Dermis lymphatic vessel endothelial cell (primary cell): ENCODE measurements at places on chromosomes 5 and 9. TPM values are rescaled to one million over a fixed set of nuclear protein-coding genes. Genes with fewer than 3 reads are reported as not detected.

Gene RNF208
- 0.09 and 0.11 TPM in 2 replicates for total RNA-seq

Gene PCDHA11
- under 0.01 and 0.09 TPM in 2 replicates for total RNA-seq

Gene ORM2
- total RNA-seq: not detected in 2 replicates

Gene SLC23A1
- total RNA-seq: not detected in 2 replicates

Gene PCA3
- total RNA-seq: 0.11 and 0.17 TPM in 2 replicates

Gene FGFR4
- total RNA-seq: 1.3 and 3.3 TPM in 2 replicates

Gene GPRIN1
- total RNA-seq: 3.9 and 4.3 TPM in 2 replicates

Gene CAAP1
- total RNA-seq: 11.9 and 15.8 TPM in 2 replicates

Gene SAXO1
- not detected in 2 replicates for total RNA-seq

Gene FCN1
- total RNA-seq: not detected in 2 replicates

Gene SLC1A1
- 2.2 and 4.4 TPM in 2 replicates for total RNA-seq

Gene GFRA3
- total RNA-seq: not detected in 2 replicates

Gene C5orf52
- total RNA-seq: not detected in 2 replicates

Gene PCDHGB1
- 0.76 and 1.6 TPM in 2 replicates for total RNA-seq

Gene FAXDC2
- total RNA-seq: 14.8 and 15.5 TPM in 2 replicates

Gene SLC34A3
- not detected in 2 replicates for total RNA-seq

Gene DOCK8
- total RNA-seq: 5.5 and 9.4 TPM in 2 replicates

Gene SERF1A
- total RNA-seq: 4.6 and 4.9 TPM in 2 replicates

Gene PHF24
- total RNA-seq: under 0.01 TPM in 1 of 2 replicates, not detected in the other

Gene XPA
- total RNA-seq: 10.4 and 12.0 TPM in 2 replicates

Gene TCF7
- total RNA-seq: 0.09 and 0.11 TPM in 2 replicates

Gene SNCAIP
- 8.9 and 30.5 TPM in 2 replicates for total RNA-seq

Gene LEAP2
- 0.09 and 0.11 TPM in 2 replicates for total RNA-seq

Gene RIOK2
- total RNA-seq: 15.2 and 20.2 TPM in 2 replicates

Gene NDUFB6
- total RNA-seq: 32.0 and 36.8 TPM in 2 replicates

Gene ANKRD55
- 2.9 and 3.0 TPM in 2 replicates for total RNA-seq

Gene RETREG1
- 0.09 TPM in 1 of 2 replicates, not detected in the other for total RNA-seq

Gene PCDHA1
- total RNA-seq: under 0.01 and 0.09 TPM in 2 replicates

Gene LCN1
- not detected in 2 replicates for total RNA-seq

Gene EQTN
- total RNA-seq: 0.09 and 0.22 TPM in 2 replicates

Gene DPYSL3
- 18.3 and 28.7 TPM in 2 replicates for total RNA-seq

Gene GABBR2
- 2.6 and 5.6 TPM in 2 replicates for total RNA-seq

Gene PCYOX1L
- 11.1 and 14.0 TPM in 2 replicates for total RNA-seq

Gene SPARC
- total RNA-seq: 330 and 676 TPM in 2 replicates

Gene ZCCHC7
- 8.7 and 12.4 TPM in 2 replicates for total RNA-seq

Gene ABL1
- total RNA-seq: 17.8 and 29.1 TPM in 2 replicates

Gene LRRC70
- total RNA-seq: 88.9 and 93.4 TPM in 2 replicates

Gene DMRT2
- not detected in 2 replicates for total RNA-seq

Gene SLC6A18
- total RNA-seq: not detected in 2 replicates

Gene GARIN3
- total RNA-seq: not detected in 2 replicates

Gene LPAR1
- 0.09 and 0.43 TPM in 2 replicates for total RNA-seq

Gene NR6A1
- total RNA-seq: 1.1 and 1.3 TPM in 2 replicates

Gene ZNF366
- total RNA-seq: 0.11 and 0.17 TPM in 2 replicates

Gene ECSCR
- 372 and 475 TPM in 2 replicates for total RNA-seq

Gene PCDHGA11
- 6.7 and 7.5 TPM in 2 replicates for total RNA-seq

Gene SPATA31A5
- total RNA-seq: not detected in 2 replicates

Gene NOXA1
- total RNA-seq: 0.95 and 2.3 TPM in 2 replicates

Gene LCN12
- total RNA-seq: 0.11 TPM in 1 of 2 replicates, not detected in the other

Gene OR2K2
- total RNA-seq: not detected in 2 replicates

Gene NEURL1B
- total RNA-seq: 0.09 and 0.11 TPM in 2 replicates

Gene ELAVL2
- 0.22 and 0.26 TPM in 2 replicates for total RNA-seq

Gene SH3RF2
- under 0.01 TPM in 1 of 2 replicates, not detected in the other for total RNA-seq

Gene TXNDC8
- not detected in 2 replicates for total RNA-seq
